ENCODE measurements at places on chromosomes 2 and 18. TPM values are rescaled to one million over a fixed set of nuclear protein-coding genes. Genes with fewer than 3 reads are reported as not detected.

GRCh38 chr18:26515643-26516487 lies 32.5 kb downstream of the KCTD1 start:
- no peak overlapping the region for H3K4me3 ChIP-seq

- no peaks in the 10 kb centered on the region for H3K4me1 ChIP-seq
- no peak for DNase-seq
- no peak overlapping the region for H3K4me3 ChIP-seq
- no peak overlapping the region for H3K27ac ChIP-seq
- no peaks in the 10 kb centered on the region for H3K36me3 ChIP-seq
Observed at GRCh38 chr2:223846515-223846914, 9.1 kb upstream of the AP1S3 start.

DNA sequence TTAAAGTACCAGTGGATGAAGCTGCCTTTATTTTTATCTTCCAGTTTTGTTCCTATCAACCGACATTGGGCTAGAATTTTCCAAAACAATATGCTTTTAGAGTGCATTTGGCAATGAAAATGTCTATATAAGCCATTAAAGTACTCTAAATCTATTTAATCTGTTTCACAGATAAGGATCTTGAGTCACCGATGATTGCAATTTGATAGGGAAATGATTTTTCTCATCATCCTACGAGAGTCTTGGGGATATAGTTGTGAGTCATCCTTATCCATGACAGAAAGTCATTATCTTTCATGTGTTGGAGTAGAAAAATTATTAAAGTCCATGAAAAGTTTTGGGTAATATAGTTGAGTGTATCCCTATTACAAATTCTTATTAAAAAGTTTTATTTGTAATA lies 26.1 kb downstream of the SLC39A10 start:
- H3K4me3 ChIP-seq, result no peak overlapping the region
- no peaks in the 10 kb centered on the region for H3K27me3 ChIP-seq
- no peak for DNase-seq
- H3K27ac ChIP-seq, result no peak overlapping the region
- H3K4me1 ChIP-seq, result no peaks in the 10 kb centered on the region
- peaks cover 2% of the 10 kb centered on the region for H3K36me3 ChIP-seq

- DNase-seq, result peak; percentile 7
- H3K27me3 ChIP-seq, result no peaks in the 10 kb centered on the region
- H3K27ac ChIP-seq, result no peak overlapping the region
- H3K36me3 ChIP-seq, result no peaks in the 10 kb centered on the region
Observed at GRCh38 chr2:238308177-238308576, 12.1 kb upstream of the TRAF3IP1 start.

DNA sequence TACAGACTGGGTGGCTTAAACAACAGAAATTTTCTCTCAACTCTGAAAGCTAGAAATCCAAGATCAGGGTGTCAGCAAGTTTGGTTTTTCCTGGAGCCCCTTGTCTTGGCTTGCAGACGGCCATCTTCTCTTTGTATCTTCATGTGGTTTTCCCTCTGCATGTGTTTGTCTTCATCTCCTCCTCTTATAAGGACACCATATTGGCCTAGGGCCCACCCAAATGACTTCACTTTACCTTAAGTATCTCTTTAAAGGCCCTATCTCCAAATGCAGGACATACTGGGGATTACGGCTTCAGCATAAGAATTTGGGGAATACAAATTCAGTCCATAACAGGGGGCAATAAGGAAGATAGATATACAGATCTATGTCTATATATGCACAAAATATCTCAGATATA lies 187.9 kb downstream of the MTCL1 start:
- DNase-seq, result no peak
- H3K4me1 ChIP-seq, result no peaks in the 10 kb centered on the region
- H3K4me3 ChIP-seq, result no peak overlapping the region
- no peak overlapping the region for H3K27ac ChIP-seq

DNA sequence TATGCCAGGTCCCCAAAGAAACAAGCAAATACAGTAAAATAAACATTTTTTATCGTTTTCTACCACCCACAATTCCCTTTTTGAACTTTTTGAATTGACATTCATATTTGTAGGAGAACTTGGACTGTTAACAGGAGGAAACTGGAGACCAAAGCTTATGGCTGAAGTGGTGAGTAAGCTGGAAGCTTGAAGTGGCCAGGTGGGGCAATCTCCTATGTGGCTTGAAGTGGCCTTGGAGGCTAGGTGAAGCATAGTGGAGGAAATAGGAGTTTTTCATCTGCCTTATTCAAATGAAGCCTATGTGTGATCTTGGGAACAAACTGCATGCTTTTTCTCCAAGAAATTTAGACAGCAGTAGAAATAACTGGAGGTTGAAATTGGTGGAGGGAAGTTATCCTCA lies 962.9 kb upstream of the FANCL start:
- no peaks in the 10 kb centered on the region for H3K4me1 ChIP-seq
- no peak overlapping the region for H3K27ac ChIP-seq
- no peaks in the 10 kb centered on the region for H3K27me3 ChIP-seq
- H3K4me3 ChIP-seq, result no peak overlapping the region

The LOXHD1 gene
- 0.16 TPM for total RNA-seq

GRCh38 chr2:237258116-237258515 lies 155.8 kb downstream of the COL6A3 start:
- no peaks in the 10 kb centered on the region for H3K27me3 ChIP-seq
- H3K27ac ChIP-seq, result no peak overlapping the region
- H3K4me1 ChIP-seq, result peaks cover 4% of the 10 kb centered on the region
- DNase-seq, result no peak
- no peaks in the 10 kb centered on the region for H3K36me3 ChIP-seq
- no peak overlapping the region for H3K4me3 ChIP-seq

- DNase-seq, result no peak
- H3K4me3 ChIP-seq, result no peak overlapping the region
- H3K27ac ChIP-seq, result no peak overlapping the region
- H3K4me1 ChIP-seq, result no peaks in the 10 kb centered on the region
- H3K36me3 ChIP-seq, result no peaks in the 10 kb centered on the region
- H3K27me3 ChIP-seq, result no peaks in the 10 kb centered on the region
Observed at GRCh38 chr2:213789940-213790339, 505.7 kb downstream of the SPAG16 start.

GRCh38 chr18:77014538-77014937 lies 118.0 kb downstream of the MBP start:
- no peak overlapping the region for H3K4me3 ChIP-seq
- H3K4me1 ChIP-seq, result no peaks in the 10 kb centered on the region
- H3K36me3 ChIP-seq, result no peaks in the 10 kb centered on the region
- DNase-seq, result no peak
- H3K27me3 ChIP-seq, result no peaks in the 10 kb centered on the region

GRCh38 chr18:21686282-21687105 lies 18.1 kb downstream of the ABHD3 start:
- H3K4me3 ChIP-seq, result no peak overlapping the region
- H3K36me3 ChIP-seq, result no peaks in the 10 kb centered on the region
- no peaks in the 10 kb centered on the region for H3K27me3 ChIP-seq
- no peak overlapping the region for H3K27ac ChIP-seq

DNA sequence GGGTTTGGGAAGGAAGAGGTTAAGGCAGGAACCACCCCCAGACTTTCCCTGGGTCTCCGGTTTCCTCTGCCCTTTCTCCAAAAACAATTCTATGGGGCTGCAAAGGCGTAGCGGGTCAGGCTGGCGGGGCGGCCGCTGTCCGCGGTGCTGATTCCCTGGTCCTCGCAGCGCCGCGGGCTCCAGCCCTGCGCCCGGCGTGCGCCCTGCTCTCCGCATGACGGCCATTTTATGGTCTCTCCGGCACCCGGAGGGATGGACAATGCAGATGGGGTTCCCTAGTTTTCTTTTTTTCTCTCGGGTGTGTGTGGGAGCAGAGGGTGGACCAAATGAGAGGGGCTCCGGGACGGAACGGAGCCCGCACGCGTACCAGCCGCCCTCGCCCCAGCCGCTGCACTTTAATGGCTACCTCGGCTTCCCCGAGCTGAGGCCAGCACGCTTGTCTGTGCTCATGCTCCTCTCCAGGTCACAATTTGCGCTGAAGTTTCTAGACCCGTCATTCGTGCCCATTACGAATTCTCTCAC lies 1.6 kb downstream of the ST8SIA3 start:
- H3K4me1 ChIP-seq, result no peaks in the 10 kb centered on the region
- H3K36me3 ChIP-seq, result no peaks in the 10 kb centered on the region
- no peaks in the 10 kb centered on the region for H3K27me3 ChIP-seq
- no peak overlapping the region for H3K4me3 ChIP-seq

The ANKRD30B gene
- total RNA-seq, result not detected

DNA sequence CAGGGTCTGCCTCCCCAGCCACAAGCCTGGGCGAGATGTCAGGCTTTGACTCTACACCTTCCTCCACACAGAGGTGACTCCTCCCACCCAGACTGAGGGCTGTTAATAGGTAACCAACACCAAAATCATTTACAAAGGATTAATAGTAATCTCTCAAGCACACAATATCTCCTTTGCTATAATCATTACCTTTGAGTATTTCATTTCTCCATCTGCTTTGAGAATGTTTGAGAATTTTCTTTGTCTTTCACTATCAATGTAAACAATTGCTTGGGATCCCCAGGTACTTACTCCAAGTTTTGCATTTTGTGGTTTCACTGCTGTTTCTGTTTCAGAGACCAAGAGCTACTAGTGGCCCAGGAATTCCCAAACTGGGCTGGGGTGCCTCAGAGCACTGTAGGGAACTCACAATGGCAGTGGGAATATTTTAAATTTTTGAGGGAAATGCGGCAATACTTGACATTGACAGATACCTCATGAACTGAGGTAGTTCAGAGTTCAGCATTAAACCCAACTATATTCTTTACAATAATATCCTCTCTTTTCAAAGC lies 166.4 kb upstream of the MGAT5 start:
- DNase-seq, result no peak
- H3K4me3 ChIP-seq, result no peak overlapping the region
- H3K27me3 ChIP-seq, result no peaks in the 10 kb centered on the region
- no peaks in the 10 kb centered on the region for H3K4me1 ChIP-seq

DNA sequence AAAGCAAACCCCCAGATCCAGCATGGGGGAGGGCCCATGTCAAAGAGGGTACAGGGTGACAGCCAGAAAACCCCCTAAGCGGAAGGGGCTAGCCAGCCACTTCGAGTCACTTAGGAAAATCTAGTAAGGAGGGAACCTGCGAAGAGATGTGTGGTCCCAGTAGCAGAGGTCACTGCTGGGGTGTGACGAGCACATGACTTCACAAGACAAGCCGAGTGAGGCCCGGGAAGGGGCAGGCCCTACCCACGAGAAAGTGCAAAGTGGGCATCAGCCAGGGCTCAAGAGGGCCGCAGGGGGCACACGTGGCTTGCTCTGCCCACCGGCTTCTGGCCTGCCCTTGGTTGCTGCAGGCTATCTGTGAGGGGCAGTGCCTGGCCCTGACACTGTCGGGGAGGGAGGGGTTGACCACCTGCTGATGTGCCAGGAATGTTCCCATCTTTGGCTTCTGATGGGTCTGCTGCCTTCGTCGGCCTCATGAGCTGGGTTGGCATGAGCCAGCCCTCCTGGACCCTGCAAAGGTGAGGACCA lies 11.5 kb downstream of the ODC1 start:
- H3K4me1 ChIP-seq, result no peaks in the 10 kb centered on the region
- no peak for DNase-seq
- no peak overlapping the region for H3K4me3 ChIP-seq

All from aorta (tissue), 5 donors.